Muscle of arm (tissue), 14 donors: ENCODE measurements at places on chromosomes 4 and X. TPM values are rescaled to one million over a fixed set of nuclear protein-coding genes. Genes with fewer than 3 reads are reported as not detected.

HSD17B13 gene
- polyA plus RNA-seq = 0.36 TPM

GRCh38 chrX:12866451-12867377 is at the start of gene TLR7:
TSS of gene TLR7 (plus strand) at chrX:12867072. CDS start at chrX:12867579, 507 bp downstream.
- DNase-seq = no peak

NLGN4X gene
- 3.3 TPM for polyA plus RNA-seq

- no peak for DNase-seq
These were observed 48.9 kb downstream of the TBC1D9 start for GRCh38 chr4:140707325-140707724.

CSTF2 gene
- 11.1 TPM for polyA plus RNA-seq
